ENCODE measurements at places on chromosomes 3 and 15.

- DNase-seq: no peak
These were observed 188.4 kb downstream of the TBC1D5 start for GRCh38 chr3:17554078-17554477.

GRCh38 chr15:67531379-67531914 lies 10.5 kb downstream of the C15orf61 start:
- DNase-seq: no peak

GRCh38 chr3:54939557-54940300 lies 11.9 kb upstream of the LRTM1 start:
- DNase-seq: no peak

DNA sequence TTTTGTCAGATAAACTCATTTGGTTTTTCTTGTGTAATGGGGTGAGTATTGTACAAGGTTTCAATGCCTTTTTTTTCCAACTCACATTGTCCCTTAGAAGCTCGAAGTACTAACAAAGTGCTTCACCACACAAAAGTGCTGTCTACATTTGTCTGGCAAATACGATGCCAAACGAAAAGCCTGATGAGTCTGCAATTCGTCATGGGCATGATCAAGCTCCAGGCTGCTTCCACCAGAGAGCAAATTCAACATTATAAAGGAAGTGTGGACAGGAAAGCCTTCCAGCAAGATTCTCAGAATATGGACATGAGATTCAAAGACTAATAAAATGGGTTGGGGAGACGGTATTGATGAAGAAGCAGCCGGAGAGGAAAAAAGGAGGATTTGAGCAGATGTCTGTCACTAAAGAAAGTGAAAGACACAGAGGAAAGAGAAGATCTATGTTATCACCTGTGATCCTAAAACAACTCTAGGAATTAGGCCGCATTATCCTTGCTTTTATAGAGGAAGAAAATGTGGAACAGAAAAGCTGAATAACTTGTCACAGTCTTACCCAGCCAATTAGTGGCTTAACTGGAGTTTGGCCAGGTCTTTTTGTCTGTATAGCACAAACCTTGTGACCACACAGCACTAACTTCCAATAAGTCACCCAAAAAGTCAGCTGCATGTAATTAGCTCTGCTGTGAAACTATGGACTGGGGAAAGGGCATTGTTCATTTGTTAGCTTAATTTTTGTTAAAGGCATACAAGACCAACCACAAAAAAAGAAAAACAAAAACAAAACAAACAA lies 494.8 kb downstream of the FHIT start:
- no peak for DNase-seq

GRCh38 chr15:44788748-44789147 lies 52.4 kb downstream of the TRIM69 start:
- no peak for DNase-seq

- DNase-seq: no peak
These were observed 21.7 kb downstream of the GPR176 start for GRCh38 chr15:39898317-39898716.

Data from GM13976 (cell line).